Activated T-cell treated with anti-CD3 and anti-CD28 coated beads for 4 hours (primary cell): ENCODE measurements at places on chromosomes 6 and 20.

- no peak for DNase-seq
Measured at GRCh38 chr6:130027948-130028347, 9.6 kb downstream of the L3MBTL3 start.

- DNase-seq: no peak
Measured at GRCh38 chr20:58231683-58232082, 3.2 kb upstream of the ANKRD60 start.

- DNase-seq: no peak
Measured at GRCh38 chr6:22696481-22696880, 127.1 kb downstream of the HDGFL1 start.

DNA sequence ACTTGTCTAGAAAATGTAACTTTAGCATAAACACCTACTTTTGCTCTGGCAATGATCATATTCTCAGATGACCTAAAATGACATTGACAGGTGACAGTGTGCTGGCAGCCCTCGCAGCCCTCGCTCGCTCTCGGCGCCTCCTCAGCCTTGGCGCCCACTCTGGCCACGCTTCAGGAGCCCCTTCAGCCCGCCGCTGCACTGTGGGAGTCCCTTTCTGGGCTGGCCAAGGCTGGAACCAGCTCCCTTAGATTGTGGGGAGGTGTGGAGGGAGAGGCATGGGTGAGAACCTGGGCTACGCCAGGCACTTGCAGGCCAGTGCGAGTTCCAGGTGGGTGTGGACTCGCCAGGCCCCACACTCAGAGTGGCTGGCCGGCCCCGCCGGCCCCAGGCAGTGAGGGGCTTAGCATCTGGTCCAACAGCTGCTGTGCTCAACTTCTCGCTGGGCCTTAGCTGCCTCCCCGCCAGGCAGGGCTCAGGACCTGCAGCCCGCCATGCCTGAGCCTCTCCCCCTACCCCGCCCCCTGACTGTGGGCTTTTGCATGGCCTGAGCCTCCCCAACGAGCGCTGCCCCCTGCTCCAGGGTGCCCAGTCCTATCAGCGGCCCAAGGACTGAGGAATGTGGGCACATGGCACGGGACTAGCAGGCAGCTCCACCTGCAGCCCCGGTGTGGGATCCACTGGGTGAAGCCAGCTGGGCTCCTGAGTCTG, 17.2 kb downstream of the GSTA1 start:
- DNase-seq: no peak

DNA sequence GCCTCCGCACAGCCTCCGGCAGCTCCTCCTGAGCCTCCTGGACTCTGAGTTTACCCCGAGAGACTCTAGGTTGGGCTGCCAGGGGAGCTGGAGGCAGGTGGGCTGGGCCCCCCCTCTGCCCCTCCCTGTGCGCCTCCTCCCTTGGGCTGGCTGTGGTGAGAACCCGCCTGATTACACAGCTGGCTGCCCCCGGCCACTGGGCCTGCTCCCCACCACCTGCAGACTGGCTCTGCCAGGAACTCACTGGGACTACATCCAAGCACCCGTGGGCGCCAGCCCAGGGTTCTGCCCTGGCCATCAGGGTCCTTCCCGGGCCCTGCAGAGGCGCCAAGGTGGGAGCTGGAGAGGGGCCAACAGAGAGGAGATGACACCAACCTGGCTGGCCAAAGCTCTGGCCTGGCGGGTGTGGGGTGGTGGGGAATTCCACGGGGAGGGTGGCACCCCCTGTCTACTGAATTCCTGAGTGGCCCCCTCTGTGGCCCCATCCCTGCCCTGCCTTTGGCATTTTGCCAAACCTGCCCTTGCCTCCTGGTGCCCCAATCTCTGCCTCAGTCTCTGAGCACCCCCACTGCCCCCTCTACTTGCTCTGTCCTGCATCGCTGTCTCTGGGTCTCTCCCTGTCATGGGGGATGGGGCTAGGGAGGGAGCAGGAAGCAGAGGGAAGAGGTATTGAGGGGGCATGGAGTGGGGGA, 21.9 kb upstream of the CDH22 start:
- DNase-seq: no peak

DNA sequence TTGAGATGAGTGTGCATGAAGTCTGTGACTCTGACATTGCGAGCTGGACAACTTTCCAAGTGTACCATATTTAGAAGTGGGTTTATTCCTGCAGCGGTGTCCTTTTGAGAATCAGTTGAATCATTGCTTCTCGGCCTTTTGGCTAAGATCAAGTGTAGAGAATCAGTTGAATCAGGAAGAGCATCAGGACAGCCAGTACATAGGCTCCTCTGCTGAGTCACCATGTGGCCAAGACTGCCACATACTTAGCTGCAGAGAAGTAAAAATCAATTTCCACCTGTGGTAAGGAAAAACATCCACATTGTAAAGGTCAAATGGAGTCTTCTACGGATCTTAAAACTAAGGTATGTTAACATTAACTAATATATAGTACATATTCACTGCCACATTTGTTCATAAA, 428.4 kb upstream of the MARCKS start:
- no peak for DNase-seq

- DNase-seq: no peak
Measured at GRCh38 chr6:18741741-18742140, 354.6 kb downstream of the RNF144B start.

DNA sequence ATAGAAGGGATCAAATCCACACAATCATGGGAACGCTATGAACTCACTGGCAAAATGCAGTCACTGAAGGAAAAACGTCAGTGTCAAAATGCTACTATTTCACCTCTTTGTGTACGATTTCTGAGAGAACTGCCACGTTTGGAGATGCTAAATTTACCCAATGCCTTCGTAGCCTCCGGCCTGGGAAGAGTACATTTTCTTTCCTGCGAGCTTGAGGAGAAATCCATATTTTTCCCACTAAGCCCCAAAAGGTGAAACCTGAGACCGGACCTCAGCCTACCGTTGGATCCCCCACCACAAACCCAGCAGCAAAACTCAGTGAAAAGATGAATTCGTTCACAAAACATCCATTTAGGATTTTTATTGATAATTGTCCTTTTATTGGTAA, 131.7 kb downstream of the GPX5 start:
- no peak for DNase-seq

GRCh38 chr6:159359581-159360297, 190.5 kb downstream of the FNDC1 start:
- no peak for DNase-seq

DNA sequence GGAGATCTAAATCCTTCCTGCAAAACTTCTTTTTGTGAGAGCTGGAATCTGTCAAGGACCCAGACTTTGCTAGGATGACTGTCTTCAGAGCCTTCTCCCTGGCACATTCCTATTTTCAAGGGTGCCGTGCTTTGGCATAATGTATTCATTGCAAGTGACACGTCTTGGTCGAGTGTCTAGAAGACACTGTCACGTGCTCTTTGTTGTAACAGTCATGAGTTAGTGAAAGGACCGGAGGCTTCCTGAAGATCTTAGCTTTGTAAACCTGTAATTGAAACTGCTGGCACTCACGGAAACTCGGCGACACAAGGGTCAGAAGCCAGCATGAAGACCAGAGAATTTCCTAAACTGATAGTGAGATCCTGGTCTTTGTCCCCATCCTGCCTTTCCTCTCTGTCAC, 19.7 kb upstream of the TAGAP start:
- no peak for DNase-seq

- DNase-seq: no peak
Measured at GRCh38 chr6:5261545-5262109, 314 bp downstream of the FARS2 start.

GRCh38 chr20:2217857-2218539, 77.8 kb upstream of the TGM3 start:
- peak; percentile 2 for DNase-seq

DNA sequence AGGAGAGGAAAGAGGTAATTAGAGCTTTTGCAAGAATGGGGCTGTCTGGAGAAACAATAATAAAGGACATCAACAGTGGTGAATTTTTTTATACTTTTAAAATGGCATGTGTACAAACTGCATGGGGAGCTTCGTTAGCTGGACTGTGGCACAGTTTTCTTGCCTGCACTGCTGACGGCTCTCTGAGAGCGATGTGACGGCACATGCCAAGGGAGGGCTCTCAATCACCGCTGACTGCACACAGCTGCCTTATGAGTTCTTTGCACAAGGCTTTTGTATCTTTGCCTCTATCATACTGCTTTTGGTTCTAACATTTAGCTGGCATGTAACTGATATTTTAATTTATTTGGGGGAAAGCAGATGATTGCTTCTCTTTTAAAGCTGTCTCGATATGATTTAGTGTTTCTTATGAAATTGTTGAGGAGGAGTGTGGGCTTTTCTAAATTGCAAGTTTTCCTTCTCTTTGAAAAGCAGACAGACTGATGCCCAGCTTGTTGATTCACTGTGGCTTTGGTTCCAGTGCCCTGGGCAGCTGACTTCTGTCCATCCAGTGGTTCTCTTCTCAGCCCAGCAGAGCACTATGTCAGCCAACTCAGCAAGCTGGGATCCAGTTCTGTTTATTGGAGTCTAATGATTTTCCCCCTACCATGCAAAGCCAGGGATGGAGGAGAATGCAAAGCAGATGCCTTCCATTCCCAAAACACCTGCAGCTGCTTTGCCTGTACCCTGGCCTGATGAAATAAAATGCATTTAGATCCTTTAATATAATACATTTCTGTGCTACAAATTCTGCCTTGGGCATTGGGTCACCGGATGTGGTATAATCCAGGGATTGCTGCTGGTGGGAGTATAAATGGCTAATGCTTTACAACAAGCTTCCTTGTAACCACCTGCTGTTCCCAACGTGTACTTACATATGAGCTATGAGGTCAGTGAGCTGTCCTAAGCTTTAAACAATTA, 323.9 kb downstream of the ZFAND3 start:
- DNase-seq: no peak

DNA sequence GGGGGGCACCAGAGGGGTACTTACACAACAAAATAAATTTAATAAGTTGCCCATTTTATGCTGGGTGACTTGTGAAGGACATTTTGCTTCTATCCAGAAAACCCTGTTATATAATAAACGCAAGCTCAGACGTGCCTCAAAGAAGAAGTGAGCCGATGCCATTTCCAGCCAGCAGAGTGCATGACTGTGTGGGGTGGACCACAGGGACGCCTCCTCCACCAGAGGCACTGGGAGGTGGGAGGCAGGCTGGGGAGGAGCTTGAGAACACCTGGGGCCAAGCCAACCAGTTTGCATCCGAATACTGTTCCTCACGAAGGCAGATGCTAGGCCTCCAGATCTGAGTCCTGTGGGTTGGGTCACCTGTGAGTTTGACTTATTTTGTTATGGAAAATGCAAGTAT, 363.8 kb downstream of the RNGTT start:
- no peak for DNase-seq

DNA sequence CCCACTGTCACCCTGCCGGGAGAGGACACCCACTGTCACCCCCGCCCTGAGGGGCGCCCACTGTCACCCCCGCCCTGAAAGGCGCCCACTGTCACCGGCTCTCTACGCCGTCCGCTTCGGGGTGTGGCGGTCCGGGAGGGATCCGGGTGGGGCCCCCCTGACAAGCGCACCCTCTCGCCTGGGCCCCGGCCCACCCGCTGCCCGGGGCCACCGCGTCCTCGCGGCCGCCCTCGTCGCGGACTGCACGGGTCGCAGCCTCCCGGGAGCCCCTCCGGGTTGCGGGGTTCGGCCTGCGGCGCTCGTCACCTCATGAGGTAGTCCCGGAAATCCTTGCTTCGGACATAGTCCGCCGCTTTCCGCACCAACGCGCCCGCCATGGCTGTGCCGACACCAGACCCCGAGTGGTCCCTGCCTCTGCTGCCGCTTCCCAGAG, 224 bp downstream of the MPC1 start:
- DNase-seq: peak; percentile 3

- peak; percentile 86 for DNase-seq
Measured at GRCh38 chr20:38926142-38926933, at the start of gene FAM83D. TSS of gene FAM83D (plus strand) at chr20:38926417. CDS start at chr20:38926443, 26 bp downstream.
